NCI-H226 (cell line): ENCODE measurements at places on chromosomes 2 and 18.
A peak's percentile ranks its signal among the peaks of the same experiment; 100 is the strongest.

DNA sequence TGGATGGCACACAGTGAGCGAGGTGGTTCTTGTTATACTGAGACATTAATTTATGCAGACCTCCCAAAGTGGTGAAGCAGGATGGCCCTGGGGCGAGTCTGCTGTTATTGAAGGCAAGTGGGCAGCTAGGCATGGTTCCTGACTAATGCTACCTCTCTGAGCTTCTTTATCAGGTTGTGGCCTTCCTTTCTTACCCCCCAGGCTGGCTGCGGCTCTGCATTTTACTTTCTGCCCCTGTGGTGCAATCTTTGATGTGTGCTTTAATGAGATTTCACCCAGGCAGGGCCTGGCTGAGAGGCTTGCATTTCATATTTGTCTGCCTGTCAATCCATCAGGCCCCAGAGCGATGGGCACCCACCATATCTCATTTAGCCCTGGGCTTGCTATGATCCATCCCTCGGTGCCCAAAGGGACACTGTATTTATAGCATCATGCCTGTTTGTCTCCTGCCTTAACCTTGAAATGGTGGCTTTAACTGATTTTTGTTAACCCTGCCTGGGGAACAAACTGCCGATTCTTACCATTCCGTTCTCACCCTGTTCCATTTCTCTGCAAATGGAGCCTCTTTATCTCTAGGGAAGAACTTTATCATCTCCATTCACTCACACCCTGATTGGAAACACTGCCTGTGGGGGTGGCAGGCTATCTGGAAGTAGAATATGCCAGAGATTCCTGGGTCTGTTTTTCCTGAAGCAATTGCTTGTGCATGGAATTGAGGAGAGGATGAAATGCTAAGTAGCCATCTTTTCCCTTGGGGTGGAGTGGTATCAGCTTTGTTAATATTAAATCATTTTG is 316.2 kb upstream of the THSD7B start:
- DNase-seq: no peak

- DNase-seq: no peak
Measured at GRCh38 chr2:109081374-109081773, 47.6 kb upstream of the SH3RF3 start.

- DNase-seq: no peak
Measured at GRCh38 chr2:86073225-86073624, 32.5 kb downstream of the POLR1A start.

GRCh38 chr2:70717431-70718038 is 50.5 kb downstream of the ADD2 start:
- no peak for DNase-seq

- no peak for DNase-seq
Measured at GRCh38 chr2:44866152-44866551, 75.3 kb upstream of the SIX3 start.

DNA sequence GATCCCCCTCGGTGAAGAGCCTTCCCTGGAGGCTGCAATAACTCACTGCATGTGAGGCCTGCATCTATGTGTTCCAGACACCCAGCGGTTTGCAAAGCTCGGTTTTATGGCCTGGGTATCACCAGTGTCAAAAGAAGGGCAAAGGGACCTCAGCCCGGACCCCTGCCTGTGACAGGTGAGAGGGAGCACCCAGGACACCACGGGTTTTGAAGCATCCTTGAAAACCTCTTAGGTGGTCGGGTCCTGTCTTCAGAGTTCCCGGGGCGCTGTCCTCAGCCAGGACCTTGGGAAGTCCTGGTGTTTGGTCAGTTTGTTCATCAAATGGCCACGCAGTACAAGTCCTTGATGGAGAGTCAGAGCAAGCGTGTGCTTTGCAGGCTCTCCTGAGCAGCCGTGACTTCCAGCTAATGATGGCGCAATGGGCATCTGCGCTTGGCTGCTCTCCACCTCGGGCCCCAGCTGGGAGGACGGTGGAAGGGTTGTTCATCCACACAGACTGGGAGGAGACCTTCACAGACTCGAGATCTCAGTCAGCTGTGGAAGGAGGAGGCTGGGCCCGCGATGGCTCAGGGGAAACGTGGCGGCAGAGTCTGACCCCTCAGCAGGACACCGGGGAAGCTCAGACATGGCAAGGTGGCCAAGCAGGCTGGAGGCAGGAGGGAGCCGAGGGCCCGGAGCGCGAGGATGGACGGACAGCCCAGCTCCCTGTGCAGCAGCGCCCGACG is 113.1 kb upstream of the GPC1 start:
- peak; percentile 47 for DNase-seq

DNA sequence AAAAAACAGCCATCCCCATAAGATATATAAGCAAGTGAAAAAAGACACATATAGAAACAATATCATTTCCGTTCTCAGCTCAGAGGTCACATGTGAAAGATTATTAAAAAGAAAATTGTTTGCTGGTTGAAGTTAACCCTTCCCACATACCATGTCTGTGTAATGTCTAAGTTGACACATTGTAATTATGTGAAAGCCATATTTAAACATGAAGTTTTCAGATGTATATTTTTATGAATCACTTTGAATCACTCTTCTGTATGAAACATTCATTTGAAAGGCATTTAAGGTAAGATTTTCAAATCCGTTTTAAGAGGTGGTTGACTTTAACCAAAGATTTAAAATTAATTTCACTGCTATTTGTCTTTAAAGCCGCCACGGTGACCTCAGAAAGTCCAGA is 441.9 kb downstream of the RND3 start:
- DNase-seq: no peak

DNA sequence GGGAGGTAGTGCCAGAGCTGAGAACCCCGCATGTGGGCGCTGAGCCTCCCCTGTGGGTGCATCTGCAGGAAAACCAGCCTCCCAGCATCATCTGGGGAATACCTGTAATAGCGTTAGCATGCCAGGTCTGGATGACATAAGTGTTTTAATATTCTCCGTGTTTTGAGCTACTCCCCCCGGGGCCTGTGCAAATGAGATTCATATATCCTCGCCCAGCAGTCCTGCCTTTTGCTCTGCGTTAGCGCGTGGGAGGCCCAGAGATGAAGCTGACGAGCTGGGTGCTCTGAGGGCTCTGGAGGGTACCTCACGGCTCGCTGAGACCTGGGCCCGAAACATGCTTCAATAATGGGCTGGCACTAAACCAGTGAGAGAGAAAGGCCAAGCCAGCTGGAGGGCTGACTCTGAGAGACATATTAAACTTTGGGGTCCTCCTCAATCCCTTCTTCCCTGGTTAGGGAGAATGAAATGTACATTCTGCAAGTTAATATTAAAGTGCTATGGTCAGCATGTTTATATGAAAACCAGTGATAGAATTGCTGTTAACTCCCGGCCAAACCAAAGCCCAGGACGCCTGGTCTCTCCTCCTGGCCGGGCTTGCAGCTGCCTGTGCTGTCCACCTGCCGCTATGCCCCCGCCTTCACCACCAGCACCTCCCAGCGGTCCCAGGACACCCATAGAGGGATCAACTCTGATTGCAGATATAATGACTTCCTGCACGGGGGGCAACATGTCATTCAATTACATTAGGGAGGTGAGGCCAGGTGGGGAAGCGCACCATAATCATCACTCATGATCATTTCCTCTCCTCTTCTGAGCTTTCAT is 77.0 kb downstream of the EDAR start:
- no peak for DNase-seq

DNA sequence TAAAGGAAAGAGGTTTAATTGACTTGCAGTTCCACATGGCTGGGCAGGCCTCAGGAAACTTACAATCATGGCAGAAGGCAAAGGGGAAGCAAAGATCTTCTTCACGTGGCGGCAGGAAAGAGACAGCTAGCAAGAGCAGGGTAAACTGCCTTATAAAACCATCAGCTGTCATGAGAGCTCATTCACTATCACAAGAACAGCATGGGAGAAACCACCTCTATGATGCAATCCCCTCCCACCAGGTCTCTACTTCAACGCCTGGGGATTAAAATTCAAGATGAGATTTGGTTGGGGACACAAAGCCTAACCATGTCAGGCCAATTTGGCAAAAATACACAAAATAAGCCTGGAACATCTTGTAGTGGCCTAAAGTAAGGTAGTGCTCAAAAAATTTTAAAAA is 152.6 kb downstream of the COL6A3 start:
- no peak for DNase-seq
